Memory B cell (primary cell): ENCODE measurements at places on chromosomes 12 and 14.

DNA sequence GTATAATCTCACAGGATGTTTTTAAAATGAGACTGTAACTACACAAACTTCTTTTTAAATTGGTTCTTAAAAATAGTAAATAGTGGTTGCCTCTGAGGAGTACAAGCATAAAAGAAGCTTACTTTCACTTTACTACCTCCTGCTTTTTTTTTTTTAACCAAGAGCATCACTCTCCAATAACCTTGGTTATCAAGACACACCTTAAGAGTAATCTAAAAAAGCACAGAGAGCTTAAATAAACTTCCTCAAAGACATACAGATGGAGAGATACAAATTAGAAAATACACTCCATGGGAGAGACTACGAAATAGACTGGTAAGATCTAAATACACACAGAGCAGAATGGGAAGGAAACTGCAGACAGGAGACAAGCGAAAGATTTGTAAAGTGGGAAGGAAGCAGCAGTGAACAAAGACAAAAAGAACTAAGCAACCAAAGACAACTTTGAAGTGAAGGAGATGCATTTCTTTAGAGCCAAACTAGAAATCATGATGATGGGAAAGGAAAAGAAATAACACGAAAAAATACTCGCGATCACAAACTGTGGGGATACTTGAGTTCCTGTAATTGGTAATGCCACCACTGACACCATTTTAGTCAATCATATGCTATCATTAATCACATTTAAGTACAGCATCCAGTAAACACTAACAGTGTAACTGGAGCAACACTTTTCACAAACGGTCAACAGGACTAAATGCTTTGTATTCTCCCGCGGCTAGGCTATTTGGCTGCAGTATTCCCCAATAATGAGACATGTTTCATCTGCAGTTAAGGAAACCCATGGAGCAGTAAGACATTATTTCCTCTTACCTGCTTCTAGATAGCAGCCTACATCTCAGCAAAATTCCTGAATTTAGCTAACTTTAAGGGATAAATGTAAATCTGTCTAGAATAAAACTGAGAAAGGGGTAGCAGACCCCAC, 8.2 kb downstream of the SINHCAF start:
- no peak for DNase-seq

- DNase-seq, result no peak
Measured at GRCh38 chr14:93044556-93044955, 71.2 kb downstream of the ITPK1 start.

GRCh38 chr12:110165540-110166159, 41.5 kb downstream of the IFT81 start:
- no peak for DNase-seq

DNA sequence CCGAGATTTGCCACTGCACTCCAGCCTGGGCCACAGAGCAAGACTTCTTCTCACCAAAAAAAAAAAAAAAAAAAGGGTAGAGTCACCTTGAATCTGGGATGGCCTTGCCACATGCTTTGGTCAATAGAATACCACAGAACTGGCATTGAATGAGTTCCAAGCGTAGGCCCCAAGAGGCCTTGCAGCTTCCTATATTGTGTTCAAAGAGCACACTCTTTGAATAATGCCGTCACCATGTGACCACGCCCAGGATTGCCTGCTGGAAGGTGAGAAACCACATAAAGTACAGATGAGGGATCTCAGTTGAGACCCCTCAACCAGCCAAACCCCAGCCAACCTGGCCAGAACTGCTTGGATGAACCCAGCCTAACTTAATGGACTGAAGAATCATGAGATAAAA, 239.2 kb upstream of the AMIGO2 start:
- DNase-seq, result no peak

- DNase-seq, result no peak
Measured at GRCh38 chr12:75975702-75976101, 55.9 kb downstream of the PHLDA1 start.

GRCh38 chr14:99052467-99052866, 219.5 kb downstream of the BCL11B start:
- DNase-seq, result no peak

DNA sequence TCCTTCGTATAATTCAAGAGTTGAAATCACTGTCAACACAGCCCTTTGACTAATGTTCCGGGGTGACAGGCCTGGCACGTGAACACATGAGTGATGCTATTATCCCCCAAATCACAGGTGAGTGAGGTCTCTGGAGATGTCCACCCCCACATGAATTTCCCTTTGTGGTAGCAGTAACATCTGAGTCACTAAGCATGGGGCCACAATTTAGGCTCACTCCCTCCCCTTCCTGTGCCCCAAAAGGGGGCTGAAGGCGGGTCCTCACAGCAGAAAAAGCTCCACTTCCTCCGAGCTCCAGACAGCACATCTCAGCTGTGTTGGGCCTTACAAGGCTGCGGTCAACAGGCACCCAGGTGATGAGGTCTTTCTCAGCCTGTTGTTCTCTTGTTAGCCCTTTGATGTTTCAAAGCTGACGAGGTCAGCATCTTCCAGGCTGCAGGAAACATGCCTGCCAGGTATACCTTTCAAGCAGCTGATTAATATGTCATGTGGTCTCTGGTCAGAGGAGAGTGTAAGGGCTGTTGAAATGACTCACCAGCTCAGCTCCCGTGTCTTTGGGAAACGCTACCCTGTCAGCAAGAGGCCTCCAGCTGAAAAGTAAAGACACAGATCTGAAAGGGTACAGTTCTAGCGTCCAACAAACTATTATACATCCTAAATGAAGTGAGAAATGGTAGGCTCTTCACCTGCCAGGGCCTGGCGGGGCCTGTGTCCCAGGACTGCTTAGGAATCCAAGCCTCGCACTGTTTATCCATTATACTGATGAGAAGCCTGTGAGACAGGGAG, 107.3 kb downstream of the ZFP36L1 start:
- peak; percentile 86 for DNase-seq

GRCh38 chr12:25054783-25055144, 105.9 kb upstream of the BCAT1 start:
- DNase-seq, result no peak

DNA sequence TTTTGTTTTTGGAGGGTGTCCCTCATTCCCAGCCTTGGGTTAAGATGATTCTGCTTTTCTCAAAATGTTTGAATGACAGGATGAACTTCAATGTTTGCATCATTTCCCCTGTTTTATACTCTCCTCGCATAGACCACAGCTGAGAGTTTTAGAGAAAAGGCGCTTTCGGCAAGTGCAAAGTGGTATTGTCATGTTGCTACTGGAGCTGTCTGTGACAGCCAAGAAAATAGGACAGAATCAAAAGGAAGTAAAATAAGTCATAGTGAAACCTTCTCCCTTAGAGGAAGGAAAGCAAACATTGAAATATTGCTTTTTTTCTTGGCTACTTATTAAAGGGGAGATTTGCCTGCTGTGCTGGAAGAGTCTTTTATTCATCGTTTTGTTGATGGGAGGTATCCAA, 33.5 kb upstream of the ARHGAP5 start:
- no peak for DNase-seq

DNA sequence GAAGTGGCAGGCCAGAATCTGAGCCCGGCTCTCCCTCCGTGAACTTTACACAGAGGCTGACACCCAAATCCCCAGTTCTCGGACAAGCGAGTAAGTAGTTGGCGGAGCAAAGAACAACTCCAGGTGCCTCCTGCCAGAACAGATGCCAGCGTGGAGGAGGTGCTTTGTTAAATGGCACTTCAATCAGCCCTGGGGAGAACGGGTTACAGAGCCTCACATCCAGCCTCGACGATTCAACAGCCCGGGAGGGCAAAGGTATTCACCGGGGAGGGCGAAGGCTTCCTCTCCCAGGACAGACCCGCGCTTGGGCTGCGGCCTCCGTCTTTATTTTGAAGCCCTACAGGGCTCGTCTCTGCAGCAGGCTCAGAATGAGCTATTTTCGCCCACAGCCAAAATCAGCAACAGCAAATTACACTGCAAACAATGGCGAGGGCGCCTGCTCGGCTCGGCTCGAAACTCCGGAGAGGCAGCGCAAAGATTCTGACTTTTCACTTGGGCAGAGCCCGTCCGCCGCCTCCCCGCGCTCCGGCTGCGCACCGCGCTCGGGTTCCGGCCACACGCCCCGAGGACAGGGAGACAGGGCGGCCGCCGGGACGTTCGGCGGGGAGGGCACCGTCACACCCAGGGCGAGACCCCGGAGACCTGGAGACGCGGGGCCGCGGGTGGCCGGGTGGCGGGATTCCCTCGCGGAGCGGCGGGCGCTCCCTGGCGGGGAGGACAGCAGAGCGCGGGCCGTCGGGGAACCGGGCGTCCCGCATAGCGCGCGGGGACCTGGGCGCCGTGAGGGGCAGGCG, 811 bp downstream of the TMCC3 start:
- DNase-seq, result peak; percentile 51

- DNase-seq, result no peak
Measured at GRCh38 chr12:90729736-90730135, 225.2 kb downstream of the CCER1 start.

DNA sequence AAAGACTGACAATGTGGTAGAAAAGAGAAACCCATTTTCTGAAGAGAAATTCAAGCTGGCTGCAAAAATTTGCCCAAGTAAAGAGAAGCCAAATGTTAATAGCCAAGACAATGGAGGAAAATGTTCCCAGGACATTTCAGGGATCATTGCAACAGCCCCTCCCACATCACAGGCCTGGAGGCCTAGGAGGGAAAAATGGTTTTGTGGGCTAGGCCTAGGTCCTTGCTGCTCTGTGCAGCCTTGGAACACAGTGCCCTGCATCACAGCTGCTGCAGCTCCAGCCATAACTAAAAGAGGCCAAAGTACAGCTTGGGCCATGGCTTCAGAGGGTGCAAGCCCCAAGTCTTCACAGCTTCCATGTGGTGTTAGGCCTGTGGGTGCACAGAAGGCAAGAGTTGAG, 332.4 kb upstream of the LRIG3 start:
- DNase-seq, result no peak
